EL (cell line): ENCODE measurements at places on chromosomes 6 and 20.
A peak's percentile ranks its signal among the peaks of the same experiment; 100 is the strongest.

GRCh38 chr6:36115412-36115811, 14.9 kb upstream of the MAPK13 start:
- no peak for DNase-seq

GRCh38 chr6:170416303-170416702, 109.7 kb downstream of the FAM120B start:
- no peak for DNase-seq

DNA sequence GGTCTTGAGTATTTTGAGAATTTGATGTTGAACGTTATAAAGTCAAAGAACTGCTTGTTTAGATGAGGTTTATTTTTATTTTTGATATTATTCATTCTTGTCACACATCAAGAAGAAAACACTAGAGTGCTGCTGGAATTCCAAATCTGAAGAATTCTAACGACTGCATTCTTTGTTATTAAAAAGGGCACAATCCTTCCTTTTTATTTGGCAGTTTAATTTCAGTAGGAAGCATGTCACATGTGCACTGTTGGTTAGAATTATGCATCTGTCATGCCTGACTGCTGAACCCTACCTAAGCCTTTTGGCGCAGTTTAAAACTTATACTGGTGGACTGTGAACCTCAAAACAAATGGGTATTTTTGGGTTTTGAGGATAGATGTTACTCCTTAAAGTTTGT, 4.0 kb downstream of the ID4 start:
- no peak for DNase-seq

DNA sequence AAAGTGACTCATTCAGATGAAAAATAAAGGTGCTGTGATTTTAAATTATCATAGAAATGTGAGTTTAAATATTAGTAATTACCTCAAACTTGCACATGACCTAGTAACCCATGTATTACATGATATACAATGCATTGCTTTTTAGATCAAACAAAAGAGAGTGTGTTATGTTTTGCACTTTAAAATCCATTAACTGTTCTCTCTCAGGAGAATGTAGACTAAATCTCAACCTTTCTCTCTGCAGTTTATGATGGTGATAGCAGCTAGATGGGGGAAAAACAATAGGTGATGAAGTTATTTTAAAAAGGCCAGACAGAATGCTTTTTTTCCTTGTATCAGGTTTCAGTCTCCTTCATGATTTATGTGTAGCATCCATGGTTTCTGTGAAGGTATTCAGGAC, 404.4 kb upstream of the RNF217 start:
- no peak for DNase-seq

DNA sequence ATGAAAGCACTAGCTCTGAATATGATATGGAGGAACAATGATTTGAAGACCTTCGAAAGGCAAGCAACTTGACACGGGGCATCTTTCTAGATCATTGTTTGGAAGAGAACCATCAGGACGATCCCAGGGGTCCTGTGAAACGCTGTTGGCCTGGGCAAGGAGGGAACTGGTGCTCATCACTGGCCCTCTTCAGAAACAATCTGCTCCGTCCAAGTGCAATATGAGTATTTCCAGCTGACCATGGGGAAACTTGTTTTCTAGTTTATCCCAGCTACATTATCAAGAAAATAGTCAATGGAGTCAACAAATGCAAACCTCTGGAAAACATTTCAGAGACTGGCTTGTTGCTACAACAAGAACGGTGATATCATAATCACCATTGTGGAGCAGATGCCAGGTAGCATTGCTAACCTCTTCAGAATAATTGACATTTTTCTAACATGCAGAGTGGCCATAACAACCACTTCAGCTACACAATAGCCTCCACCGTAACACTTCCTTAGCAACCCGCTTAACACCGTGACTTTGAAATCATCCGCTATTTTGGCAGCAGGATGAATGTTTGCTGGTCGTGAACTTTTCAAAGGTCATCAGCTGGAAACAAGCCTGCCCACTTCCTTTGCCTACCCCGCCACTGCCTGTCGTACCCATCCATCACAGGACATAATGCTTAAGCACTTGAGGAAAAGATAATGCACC, 112.0 kb upstream of the PDE10A start:
- no peak for DNase-seq

- peak; percentile 10 for DNase-seq
Observed at GRCh38 chr6:63923139-63923739, 287.6 kb downstream of the PHF3 start.
